ENCODE measurements at places on chromosomes 1 and 21.

- no peak for DNase-seq
Measured at GRCh38 chr1:6268415-6268814, 7.5 kb upstream of the GPR153 start.

DNA sequence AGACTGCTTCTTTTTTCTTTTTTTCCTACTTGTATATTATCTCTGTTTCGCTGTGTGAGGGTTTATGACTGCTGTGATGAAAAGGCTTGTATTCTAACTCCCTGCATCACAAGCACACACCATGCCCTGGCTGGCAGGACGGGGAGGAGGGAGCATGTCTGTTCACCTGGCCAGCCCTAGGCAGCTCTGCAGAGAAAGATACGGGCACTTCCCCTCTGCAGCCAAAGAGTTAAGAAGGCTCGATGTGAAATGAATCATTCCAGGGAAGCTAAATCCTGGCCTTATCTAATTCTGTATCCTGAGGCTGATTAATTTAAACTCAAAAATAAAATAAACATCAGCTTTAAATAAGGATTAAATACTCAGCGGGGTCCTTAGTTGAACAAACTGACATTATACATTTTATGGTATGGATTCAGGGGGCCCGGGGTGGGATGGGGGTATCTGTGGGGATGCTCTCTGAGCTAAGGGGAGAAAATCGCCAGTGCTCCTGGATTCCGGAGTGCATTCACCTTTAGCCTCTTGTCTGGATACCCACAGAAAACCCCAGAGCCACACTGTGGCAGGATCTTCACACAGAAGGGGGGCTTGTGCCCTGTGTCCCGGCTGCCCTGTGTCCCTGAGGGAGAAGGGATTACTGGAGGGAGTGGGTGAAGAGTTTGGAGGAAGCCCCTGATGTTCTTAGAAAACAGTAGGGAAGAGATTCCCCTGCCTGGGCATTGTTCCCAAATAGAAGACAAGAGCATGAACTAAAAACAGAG, 321.5 kb downstream of the NPHP4 start:
- DNase-seq: no peak

DNA sequence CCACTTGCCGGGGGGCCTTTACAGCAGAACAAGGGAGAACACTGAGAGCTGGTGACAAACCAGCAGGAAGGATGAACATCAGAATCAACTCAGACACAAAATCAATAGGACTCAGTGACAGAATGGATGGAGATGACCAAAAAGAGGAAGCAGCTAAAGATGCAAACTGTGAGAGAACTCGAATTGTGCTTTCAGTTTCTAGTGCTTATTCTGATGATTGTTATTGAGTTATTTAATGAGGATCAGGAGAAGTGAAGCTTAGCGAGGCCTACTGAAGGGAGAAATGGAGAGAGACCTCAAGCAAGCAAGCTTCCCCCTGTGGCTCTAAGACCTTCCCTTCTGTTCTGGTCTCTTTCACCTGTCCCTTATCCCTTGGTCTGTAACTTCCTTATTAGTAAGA, 30.3 kb upstream of the TMEM125 start:
- DNase-seq: no peak

DNA sequence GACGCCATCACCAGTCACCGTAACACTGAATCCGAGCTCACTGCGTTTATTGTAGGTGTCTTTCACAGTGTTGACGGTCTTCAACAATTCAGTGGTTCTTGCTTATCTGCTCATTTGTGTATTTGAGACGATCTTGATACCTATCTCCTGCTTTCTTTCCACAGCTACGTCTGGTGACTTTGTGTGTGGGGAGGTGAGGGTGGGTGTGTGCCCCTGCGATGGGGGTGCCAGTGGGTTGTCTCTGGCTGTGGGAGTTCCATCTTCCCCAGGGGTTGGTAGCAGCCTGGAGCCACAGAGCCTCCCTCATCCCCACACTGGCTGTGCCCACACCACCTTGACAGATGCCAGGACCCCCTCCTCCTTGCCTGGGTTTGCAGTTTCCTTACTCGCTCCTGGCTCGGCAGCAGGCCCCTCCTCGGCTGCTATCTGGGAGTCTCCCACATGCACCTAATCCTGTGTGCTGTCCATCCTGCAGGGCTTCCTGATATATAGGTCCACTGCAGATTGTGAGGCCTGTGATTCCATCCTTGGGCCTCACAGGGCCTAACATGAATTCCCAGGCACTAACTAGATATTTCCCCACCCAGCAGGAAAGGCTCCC, 6.3 kb upstream of the PARP1 start:
- DNase-seq: no peak

DNA sequence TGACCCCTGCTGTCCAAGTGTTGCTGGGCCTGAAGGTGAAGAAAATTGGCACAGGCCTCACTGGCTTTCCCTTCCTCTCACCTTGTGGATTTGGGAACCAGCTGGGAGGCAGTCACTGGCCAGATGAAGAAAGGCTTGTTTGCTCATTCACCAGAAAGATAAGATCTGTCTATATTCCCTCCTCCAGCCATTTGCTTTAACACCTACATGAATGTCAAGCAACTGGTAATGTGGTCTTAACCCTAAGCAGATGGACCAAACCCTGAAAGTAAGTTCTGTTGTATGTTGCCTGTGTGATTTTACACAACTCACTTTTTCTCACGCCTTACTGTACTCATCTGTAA, 10.3 kb upstream of the SRRM1 start:
- no peak for DNase-seq

- DNase-seq: peak; percentile 51
Measured at GRCh38 chr1:175757381-175758015, 14.1 kb upstream of the TNR start.

DNA sequence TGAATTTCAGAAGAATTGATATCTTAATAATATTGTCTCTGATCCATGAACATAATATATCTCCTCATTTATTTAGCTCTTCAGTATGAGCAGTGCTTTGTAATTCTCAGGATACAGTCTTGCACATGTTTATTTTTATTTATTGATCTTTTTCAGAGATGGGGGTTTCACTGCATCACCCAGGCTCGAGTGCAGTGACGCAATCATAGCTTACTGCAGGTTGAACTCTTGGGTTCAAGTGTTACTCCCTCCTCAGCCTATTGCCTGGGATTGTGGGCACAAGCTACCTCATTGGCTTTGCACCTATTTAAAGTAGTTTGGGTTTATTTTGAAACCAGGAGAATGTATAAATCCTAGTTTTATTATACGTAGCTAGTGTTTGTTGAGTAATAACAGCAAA, 4.7 kb downstream of the RPS6KC1 start:
- peak; percentile 8 for DNase-seq

DNA sequence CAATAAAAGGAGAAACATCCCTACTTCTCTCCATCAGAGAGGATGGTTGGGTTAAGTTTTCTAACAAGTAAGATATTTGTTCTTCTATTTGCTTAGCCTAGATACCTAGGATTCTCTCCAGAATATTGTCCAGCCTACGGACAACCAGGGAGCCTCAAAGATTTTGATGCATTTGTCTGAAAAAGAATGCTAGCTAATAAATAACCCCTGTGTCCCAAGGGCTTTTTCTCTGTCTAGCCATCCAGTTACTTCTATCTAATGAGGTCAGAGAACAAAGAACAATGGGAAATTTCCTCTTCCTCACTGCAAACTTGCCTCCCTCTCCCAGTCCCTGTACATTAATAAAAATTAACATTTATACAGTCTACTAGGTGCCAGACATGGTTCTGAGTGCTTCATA, 810 bp downstream of the RGS5 start:
- no peak for DNase-seq

- no peak for DNase-seq
Measured at GRCh38 chr1:115445090-115445489, 107.0 kb upstream of the NGF start.

DNA sequence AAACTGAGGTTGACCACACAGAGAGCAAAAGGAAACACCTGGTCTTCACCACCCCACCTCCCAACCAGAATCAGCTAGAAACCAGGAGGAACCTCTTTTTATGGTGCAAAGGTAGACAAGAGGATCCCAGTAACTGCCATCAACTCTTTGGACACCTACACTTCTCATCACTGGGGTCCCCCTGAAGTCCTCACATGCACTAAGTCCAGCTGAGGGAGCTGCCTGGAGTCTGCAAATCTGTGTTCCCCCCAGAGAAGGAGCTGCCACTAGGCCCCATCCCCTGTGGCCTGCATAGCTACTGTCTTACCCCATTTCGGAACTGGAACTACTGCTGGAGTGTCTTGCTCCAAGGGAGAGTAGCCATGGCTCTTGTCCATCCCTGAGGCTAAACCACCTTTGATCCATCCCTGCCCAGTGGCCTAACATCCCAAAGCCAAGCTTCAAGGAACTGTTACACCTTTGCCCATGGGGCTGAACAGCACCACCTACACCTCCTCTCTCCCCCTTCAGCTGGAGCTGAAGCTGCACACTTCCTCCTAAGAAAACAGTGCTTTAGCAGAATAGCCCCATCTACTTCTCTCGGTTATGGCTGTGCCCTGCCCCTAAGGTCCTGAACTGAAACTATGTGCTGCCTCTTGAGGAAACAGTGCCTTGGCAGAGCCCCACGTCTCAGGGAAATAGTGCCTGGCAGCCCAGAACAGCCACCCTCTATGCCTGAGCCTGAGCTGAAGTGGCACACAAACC, 85.4 kb upstream of the CD53 start:
- no peak for DNase-seq

DNA sequence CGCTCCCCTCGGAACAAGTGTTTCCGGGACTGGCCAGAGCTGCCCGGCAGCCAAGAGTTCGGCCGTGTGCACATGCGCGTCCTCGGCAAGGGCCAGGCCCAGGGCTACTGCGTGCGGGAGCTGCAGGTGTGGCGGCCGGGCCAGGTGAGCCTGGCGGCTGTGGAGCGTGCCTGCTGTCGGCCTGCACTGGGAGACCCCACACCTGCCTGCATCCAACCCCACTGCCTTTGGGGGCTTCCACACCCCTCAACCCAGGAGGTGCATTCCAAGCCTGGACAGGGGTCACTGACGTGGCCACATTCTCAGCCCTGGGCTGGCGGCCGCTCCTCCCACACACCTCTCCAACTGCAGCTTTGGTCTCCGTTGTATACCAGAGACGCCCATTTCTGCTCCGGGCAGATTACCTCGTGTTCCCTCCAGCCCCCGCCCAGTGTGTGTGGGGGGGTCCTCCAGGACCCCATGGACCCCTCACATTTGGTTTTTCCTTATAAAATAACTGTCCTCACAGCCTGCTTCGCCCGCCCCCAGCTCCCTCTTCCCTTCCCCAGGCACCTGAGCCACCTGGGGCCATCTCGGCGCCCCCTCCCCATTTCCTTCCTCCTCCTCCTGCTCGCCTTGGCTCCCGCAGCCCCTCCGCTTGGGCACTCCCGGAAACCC, 6.1 kb downstream of the RNF223 start:
- no peak for DNase-seq

- DNase-seq: no peak
Measured at GRCh38 chr1:163401211-163401610, 79.5 kb downstream of the NUF2 start.

- DNase-seq: no peak
Measured at GRCh38 chr1:119600561-119600960, 47.5 kb downstream of the ZNF697 start.

- DNase-seq: peak; percentile 55
Measured at GRCh38 chr1:12124693-12125421, 41.9 kb upstream of the TNFRSF1B start.

- DNase-seq: no peak
Measured at GRCh38 chr1:22444856-22445255, 6.8 kb upstream of the ZBTB40 start.

DNA sequence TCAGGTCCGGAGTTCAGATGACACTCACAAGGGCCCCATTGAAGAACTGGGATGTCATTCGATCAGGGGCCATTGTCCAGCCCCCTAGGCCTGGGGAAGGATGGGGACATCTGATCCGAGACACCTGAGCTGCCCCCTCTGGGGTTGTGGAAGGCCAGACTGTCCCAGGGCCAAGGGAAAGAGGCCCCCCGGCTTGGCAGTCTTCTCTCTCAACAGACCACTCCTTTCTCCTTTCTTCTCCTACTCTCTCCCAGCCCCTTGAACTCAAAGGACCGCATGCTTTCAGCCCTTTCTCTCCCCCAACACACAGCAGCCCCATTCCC, 1.1 kb downstream of the S100A1 start:
- DNase-seq: no peak

- DNase-seq: no peak
Measured at GRCh38 chr1:87575528-87575927, 246.8 kb downstream of the LMO4 start.

GRCh38 chr1:199010492-199010891, 371.7 kb downstream of the PTPRC start:
- no peak for DNase-seq

DNA sequence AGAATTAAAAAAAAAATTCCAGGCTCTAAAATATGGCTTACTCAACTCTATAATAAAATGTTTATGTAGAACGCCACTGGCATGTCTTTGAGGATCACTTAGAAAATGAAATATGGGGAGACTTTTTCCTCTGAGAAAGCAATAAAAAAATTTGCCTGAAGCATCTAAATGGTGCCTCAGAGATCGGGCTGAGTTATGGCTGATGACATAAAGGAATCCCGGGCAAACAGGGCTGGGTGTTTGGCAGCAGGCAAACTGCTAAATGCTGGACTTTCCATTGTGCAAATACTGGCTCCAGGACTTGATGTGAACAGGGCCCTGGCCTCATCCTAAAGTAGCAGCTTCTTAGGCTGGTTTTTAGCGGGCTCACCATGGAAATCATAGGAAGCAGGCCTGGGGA, 44.5 kb upstream of the C1orf87 start:
- no peak for DNase-seq

- DNase-seq: no peak
Measured at GRCh38 chr1:44131411-44131810, 10.0 kb downstream of the KLF18 start.

GRCh38 chr1:246788895-246789338, 64.7 kb downstream of the SCCPDH start:
- no peak for DNase-seq

DNA sequence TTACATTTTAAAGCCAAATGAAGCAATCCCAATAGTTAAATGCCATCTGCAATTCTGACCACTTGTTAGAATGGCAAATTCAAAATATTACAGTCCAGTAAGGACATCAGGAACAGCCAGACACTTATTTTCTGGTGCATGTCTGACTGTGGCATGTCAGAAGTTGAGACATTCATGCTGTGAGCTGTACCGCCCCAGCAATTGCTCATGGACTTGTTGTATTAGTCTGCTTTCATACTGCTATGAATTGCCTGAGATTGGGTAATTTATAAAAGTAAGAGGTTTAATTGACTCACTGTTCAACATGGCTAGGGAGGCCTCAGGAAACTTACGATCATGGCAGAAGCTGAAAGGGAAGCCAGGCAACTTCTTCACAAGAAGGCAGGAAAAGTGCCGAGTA, 19.1 kb downstream of the DDAH1 start:
- DNase-seq: no peak

DNA sequence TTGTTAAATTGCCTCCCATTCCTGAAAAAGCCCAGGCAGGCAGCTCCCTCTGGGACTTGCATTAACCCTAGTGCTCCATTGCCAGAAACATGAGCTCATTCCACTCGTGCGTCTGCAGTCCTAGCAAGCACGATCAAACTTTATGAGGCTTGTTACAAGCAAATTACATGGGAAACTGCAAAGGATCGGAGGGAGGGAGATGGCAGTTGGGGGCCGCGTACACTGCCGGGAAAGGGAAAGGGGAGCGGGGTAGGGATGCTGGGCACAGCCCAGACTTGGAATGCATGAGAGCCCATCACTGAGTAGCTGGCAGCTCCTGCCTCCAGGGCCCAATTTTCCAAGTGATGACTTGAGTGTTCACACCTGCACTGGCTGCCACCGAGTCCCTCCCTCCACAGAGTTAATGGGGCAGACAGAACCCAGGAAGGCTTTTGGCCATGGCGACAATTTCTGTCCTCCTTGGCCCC, 169.9 kb downstream of the BRINP2 start:
- DNase-seq: no peak

All from erythroblast (primary cell).